CMK (cell line): ENCODE measurements at places on chromosomes 1 and 21.

DNA sequence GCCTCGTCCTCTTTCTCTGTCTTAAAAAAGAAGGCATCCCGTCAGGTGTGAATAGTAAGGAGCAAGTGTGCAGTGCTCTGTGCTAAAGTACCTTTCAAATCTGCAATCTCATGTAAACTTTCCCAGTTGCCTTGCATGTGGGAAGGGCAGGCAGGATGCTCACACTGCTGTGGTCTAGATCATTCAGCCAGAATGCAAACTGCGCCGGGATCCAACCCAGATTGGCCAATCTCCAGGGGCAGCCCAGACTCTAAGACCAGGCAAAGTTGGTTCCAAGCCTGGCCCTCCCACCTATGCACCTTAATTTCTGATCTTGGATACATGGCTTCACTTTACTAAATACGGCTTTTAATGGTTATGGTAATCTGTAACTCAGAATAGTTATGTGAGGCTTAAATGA, 3.2 kb upstream of the MAP1LC3C start:
- DNase-seq, result no peak

DNA sequence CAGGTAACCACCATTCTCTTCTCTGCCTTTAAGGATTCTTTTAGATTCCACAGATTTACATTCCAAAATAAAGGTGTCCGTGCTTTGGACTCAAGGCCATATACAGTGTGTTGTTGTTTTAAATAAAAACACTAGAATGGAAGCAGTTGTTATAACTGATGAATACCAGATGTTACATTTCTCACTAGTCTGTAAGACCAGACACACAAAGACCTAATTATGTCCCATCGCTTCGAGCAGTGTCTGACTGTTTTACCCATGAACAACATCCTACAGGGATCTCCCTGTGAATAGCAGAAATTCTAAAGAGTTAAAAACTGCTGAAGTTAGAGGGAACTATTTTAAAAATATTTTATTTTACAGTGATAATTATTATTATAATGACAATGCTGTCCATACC, 574.7 kb upstream of the ZP4 start:
- DNase-seq, result no peak

DNA sequence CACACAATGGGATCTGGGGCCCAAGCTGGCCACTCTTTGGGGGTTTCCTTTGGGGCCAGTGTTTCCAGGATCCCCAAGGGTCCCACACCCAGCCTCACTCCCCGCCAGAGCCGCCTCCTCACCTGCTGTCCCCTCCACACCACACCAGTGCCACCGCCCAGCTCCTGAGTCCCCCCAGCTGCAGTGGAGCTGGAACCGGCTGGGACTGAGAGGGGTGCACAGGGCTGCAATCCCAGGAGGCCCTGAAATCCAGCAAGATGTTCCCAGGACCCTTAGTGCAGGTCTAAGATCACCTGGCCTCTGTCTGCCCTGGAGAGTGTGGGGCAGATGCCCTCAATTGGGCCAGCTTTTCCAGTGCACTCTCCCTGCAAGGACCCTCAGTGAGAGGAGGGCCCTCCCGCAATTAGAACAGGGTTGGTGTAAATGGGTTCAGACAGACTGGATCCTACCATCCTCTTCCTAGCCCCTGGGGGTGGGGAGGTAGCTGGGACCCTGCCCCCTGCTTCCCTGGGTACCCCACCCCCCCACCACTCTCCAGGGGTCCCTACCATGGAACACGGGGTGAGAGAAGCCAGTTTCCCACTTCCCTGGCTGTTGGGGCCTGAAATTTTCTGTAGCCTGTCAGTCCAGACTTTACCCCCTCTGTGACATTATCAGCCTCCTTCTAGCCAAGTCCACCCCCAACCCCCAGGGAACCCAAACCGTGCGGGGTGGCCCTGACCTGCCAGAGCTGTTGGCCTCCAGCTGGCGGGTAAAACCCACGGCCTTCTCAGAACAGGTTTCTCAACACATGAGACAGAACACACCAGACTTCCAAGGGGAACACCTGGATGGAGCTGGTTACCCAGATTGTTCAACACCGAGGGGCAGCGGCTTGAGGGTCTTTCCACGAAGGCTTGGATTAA, 7.0 kb downstream of the KRTAP10-12 start:
- DNase-seq, result no peak

- no peak for DNase-seq
Measured at GRCh38 chr1:15625056-15625917, 8.0 kb downstream of the DDI2 start.

DNA sequence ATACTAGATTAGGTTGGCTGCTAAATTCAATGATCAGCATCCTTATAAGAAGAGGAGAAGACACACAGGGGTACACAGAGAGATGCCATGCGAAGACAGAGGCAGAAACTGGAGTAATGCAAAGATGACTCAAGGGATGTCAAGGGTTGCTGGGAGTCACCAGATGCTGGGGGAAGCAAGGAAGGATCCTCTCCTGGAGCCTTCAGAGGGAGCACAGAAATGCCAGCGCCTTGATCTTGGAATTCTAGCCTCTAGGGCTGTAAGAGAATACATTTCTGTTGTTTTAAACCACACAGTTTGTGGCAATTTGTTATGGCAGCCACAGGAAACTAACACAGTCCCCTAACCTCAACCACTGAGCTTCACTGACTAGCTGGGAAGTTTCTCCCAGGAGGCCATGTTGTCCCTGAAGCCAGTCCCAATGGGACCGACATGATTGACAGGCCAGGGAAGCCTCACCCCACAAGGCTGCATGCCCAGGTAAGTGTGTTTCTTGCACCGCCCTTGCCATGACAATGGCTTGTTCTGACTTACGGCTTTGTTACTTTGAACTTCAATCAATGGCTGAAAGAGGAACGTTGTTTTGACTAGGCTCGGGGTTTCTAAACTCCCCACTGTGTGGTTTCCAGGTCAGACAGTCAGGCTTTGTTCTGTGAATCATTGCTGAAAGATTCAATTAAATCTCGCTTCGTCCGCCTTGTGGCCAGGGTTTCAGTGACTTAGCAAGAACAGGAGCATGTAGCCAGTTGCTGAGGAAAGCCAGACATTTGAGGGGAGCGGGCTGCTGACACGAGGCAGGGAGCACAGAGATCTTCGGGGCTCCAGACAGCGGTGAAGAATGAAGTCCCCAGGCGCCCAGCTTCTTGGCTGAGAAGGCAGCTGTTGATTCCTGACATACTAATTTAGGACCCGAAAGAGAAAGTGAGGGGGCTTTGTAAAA, 62.3 kb downstream of the RUNX1 start:
- no peak for DNase-seq

DNA sequence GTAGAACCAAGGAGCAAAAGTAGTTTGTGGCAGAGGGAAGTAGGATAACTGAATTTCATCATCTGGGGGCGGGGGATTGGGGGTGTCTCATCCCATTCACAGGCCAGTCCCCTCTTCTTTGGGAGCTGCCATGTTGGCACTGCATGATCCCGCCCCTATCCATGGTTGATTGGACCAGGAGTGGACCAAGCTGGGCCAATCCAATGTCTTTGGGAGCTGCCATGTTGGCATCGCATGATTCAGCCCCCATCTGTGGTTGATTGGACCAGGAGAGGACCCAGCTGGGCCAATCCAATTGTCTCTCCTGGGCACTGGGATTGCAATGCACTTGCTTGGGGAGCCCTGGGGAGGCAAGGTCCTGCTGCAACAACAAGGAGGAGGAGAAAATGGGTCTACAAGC, 12.3 kb upstream of the ALPL start:
- DNase-seq, result no peak

DNA sequence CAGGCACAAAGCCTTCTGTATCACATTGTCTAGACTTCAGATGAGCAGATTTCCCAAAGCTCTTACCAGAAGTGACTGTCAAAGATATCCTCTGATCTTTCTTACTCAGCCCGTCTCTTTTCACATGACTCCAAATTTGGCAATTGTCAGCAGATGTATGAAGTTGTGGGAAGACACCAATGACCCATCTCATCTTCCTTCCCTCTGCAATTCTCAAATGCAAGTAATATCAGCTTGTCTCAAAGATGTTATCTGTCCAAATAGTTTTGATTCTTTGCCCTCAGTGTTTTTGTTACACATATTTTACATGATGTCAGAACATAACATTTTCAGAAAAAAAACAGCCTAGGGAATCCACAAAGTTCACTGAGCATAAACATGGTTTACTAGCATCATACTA, 45.1 kb upstream of the RGS2 start:
- no peak for DNase-seq

DNA sequence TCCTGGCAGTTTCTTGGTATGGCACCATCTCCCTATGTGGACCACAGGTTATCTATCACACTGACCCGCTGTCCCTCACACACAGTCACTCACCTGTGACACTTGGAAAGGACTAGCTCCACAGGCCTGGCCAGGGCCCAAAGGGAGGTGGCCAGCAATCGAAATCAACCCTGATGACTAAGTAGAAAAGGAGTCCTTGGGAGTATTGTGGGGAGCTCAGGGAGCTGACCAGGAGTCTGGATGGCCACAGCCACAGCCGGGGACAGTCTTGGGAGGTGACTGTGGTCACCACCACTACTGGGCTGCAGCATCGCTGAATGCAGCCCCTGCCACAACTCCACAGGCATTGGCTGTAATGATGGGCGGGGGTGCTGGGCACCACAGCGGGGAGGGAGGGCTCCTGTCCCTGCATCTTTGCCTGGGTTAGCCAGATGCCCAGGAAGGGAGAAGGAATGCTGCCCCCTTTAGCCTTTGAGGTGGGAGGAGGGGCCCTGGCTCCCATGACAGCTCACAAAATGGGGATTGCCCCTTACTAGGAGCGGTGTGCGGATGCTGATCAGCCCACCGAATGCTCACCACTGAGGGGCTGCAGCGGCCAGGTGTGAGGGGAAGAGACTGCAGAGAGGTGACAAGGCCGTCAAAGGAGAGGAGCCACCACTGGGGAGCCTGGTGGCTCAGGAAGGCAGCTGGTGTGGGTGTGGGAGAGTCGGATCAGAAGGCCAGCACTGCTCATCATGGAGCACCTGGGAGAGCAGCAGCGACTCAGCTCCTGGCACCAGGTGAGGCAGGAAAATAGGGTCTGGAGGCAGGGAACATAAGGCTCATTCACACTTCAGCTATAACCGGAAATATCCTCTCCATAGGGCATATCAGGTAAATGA, 61.3 kb downstream of the H3-3A start:
- no peak for DNase-seq

GRCh38 chr1:85406887-85407533, 57.9 kb downstream of the DDAH1 start:
- DNase-seq, result no peak
